ENCODE measurements at places on chromosomes 2 and 18.

DNA sequence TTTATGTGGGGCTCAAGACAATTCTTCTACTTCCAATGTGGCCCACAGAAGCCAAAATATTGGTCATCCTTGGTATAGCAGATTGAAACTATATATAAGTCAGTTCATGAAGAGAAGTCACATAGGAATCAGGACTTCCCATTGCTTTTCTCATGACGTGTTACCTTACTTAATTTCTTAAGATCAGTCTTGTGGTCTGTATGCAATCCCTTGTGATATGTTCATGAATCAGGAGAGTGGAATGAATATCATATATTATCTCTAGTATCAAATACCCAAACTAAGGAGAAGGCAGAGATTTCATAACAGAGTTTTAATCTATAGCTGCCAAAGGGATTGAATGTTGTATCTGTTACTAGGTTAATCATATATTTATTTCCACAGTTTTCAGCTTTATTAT lies 1390.4 kb downstream of the SUCLG1 start:
- no peak for DNase-seq

GRCh38 chr2:7555260-7555659 lies 638.0 kb downstream of the RNF144A start:
- DNase-seq = no peak

DNA sequence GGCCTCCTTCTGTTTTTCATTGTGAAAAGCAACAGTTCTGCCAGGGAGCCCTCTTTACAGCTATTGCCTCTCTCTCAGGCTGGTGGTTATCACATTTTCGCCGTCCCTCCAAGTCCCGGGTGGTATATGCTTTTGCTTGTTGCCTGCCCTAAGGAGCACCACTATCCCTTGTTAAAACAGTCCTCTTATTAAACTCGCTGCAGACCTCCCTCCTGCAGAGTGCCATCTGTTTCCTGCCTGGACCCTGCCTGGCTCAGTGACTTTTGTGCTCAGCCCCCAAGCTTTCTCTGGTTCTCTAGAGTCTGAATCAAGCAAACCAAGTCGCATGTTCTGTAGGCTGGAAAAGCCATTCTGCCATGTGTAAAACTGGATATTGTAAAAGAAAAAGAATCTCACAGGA lies 72.1 kb upstream of the FHL2 start:
- DNase-seq = no peak

- no peak for DNase-seq
Measured at GRCh38 chr2:12514631-12515437, 201.9 kb upstream of the TRIB2 start.

DNA sequence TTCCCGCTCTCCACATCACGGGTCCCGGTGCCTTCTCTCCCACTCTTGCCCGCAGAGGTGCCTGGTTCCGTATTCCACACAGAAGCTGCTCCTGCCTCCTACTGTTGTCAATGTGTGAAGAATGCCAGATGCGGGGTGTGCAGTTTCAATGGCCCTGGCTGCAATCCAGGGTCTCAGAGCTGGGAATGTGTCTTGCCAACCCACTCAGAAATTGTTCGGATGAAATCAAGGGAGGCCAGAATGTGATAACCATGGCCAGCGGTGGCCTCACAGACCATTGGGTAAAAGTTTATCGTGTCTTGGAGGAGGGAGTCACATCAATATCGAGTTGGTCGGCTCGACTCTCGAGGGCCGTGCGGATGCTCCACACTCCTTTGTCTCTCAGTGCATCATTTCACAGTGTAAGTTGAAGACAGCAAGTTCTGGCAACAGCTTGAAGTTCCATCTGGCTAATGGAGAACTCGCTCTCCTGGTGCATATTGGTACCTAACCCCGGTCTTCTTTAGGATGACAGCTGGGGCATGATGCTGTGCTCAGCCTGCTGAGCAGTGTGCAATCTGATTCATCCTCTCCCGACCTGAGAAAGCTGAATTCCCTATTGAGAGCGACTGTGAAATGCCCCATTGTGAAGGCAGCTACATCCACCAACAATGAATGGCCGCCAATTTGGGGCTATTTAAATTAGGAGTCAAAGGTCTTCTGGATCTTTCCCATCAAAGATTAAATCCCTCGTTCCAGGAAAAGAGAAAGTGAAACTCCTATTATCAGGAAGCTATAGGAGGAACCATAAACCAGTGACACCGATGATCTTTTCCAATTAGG lies 389.0 kb downstream of the SOX11 start:
- no peak for DNase-seq
